OCI-LY7 (cell line): ENCODE measurements at places on chromosomes 3 and 15.

DNA sequence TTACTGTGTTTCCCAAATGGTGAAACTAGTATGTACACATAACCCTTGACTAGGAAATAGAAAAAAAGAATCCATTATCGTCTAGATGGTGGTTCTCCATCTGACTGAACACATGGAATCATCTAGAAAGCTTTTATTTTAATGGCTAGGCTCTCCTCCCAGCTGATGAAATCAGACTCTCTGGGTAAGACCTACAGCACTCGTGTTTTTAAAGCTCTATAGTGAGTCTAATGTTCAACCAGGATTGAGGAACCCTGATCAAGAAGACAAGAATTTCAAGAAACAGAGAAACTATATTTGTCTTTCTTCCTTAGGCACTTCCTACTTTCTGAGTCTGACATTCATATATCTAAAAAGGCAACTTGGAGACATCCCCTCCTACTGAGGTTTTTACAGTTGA is 118.8 kb downstream of the TMCO5A start:
- no peak for DNase-seq

GRCh38 chr3:177236704-177237103 is 39.4 kb upstream of the TBL1XR1 start:
- DNase-seq, result no peak

DNA sequence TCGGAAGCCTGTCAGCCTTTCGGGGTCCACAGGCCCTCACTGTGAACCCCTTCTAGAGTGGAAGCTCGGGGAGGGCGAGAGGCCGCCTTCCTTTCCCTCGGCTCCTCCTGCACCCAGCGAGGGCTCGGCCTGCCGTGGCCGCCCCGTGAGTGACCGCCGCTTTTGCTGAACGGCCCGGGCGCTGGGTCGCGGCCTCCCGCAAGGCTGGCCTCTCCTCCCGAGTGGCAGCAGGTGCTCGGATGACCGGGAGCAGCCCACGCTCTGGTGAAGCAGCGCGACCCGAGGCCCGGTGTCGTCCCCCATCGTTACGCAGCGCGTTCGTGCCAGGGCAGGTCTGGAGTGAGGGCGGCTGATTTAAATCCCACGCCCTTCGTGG is 53.8 kb downstream of the LRRK1 start:
- DNase-seq, result no peak

GRCh38 chr15:75673426-75674235 is 25.9 kb downstream of the SNX33 start:
- DNase-seq, result no peak

GRCh38 chr3:5197470-5198312 is 10.2 kb downstream of the EDEM1 start:
- peak; percentile 94 for DNase-seq

DNA sequence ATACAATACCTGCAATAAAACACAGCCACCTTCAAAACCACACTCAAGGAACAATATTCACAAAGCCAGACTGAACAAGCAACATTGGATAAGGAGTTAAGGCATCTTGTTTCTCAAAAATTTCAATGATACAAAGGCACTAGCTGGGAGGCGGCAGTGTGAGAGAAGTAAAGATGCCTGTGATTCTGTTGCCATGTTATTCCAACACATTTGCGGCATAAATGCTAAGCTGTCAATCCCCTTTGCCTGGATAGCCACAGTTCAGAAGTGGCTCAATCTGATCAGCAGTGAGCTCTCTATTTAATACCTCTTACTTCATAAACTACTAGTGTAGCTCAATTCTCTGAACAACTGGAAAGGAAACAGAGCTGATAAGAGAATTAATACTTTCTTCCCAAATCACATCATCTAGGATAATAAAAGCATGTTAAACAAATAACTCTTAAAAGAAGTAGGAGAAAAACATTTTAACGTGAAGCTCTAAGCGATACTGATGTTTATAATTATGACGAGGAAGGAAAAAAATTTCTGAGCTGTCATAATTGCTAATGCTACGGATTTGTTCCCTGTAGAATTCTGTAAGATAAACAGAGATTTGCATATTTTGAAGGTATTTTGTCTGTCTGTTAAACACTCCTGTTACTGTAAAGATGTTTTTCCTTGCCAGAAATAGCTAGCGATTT is 358.4 kb downstream of the FOXP1 start:
- DNase-seq, result no peak

GRCh38 chr15:33236841-33237509 is 42.5 kb upstream of the FMN1 start:
- DNase-seq, result no peak

GRCh38 chr15:50209809-50210208 is 27.8 kb downstream of the SLC27A2 start:
- DNase-seq, result no peak

DNA sequence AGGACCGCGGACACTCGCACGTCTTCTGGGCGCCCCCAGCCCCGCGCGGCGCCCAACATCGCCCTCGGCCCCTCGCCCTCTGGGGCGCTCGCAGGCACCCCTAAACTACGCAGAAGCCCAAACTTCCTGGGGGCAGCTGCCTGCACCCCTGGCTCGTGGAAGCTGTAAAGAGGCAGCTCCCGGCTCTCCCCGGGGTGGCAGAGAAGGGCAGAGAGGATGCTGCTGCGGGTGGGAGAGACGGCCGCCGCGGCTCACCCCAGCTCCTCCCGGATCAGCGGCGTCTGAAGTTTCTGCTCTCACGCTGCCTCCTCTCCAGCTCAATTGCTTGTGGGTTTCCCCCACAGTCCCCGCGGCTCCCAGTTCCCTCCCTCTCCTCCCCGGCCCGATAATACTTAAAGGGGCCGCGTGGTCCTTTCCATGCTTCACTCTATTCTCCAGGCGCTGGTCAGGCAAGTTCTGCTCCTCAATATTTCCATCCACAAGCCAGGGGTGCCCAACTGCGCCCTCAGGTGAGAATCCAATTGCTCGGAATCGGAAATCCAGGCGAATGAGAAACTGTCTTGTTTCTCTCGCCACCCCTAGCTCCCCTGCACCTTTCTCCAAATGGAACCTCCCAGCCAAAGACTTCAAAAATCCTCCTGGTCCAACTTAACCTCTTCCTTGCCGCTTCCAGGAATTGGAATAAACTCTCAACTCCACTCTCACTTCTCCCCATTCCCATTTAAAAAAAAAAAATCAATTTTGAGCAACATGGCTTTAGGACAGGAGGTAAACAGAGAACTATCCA is 748.5 kb downstream of the ROBO1 start:
- DNase-seq, result no peak
